ENCODE measurements at places on chromosomes 7 and 10.

GRCh38 chr10:133241501-133242205 is 4.0 kb downstream of the VENTX start:
- DNase-seq = peak; percentile 29

- DNase-seq = no peak
Observed at GRCh38 chr7:6475433-6476186, 27.9 kb upstream of the DAGLB start.

DNA sequence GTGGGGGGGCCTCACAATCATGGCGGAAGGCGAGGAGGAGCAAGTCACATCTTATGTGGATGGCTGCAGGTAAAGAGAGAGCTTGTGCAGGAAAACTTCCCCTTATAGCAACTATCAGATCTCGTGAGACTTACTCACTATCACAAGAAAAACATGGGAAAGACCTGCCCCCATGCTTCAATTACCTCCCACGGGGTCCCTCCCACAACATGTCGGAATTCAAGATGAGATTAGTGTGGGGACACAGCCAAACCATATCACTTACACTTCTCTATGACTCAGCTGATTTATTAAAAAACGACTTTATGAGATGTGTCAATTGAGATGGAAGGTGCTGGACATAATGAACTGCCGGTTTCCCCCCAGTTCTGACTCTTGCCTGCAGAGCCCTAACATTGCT is 23.8 kb upstream of the CHN2 start:
- DNase-seq = no peak

DNA sequence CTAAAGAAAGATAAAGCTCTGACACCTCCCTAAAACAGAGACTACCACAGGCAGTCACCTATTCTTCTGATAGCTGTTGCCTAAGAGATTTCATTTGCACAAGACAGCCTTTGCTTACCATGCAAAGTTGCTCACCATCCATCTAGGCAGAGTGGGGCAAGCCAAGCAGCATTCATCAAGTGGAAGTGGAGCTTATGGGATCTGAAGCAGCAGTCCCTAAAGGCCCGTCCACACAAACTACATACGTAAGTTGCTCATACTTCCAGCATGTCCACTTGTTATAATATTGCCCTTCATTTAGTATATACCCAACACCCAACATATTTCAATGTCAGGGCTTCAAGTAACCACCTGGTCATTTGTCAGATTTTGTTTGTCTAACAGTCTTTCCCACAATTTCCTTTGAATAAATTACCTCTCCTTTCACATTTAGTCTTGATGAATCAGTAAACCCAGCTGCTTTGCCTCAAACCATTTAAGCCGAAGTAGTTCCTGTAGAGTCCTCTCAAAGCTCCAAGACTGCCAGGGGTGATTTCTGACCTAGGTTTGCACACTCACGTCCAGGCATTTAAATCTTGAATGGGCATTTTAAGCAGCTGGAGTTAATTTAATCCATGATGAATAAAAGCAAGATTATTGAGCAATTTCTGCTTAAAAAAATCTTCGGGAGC is 67.9 kb downstream of the ATAD1 start:
- no peak for DNase-seq

DNA sequence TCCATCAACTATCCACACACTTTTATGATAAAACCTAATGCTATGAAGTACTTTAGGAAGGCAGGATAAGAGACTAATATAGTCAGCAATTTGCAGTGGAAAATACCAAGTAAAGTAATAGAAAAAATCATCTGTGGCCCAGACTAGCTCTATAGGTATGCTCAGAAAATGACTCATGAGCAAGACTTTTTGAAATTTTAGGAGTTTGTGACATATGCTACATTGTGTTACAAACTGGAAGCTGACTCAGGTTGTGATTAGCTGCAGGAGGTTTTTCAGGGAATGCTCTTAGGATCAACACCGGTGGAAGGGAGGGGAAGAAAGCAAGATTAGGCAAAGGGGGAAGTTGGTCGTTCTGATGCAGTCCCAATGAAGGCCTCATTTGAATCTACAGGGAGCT is 56.1 kb downstream of the FEZF1 start:
- DNase-seq = no peak

DNA sequence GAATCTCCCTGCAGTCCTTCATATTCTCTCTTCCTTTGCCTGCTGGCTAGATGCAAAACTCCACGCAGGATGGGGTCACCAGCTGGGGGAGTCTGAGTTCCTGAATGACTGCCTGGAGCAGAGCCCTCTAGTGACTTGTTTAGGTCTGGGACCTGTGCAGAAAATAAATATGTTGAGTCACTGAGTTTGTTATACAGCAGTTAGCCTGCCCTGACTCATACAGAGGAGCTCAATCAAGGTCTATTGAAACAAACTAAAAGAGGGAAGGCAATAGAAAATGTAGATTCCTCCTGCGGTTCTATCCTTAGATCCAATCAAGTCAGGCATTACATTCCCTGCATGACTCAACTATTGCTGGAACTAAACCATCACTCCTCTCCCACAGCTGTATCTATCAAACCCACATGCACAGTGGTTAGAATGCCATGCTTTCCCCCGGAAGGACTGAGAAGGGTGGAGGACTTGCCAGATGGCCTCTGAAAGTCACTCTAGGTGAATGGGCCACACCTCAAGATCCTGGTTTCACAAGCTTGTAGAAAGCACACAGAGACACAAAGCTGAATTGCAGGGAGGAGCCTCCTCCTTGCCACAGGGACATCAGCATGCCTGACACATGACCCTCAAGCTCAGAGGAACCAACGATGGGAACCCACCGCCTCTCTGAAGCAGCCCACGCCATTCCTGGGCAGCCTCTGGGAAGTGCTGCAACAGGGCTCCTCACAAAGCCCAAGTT is 73.9 kb downstream of the SH3PXD2A start:
- no peak for DNase-seq

DNA sequence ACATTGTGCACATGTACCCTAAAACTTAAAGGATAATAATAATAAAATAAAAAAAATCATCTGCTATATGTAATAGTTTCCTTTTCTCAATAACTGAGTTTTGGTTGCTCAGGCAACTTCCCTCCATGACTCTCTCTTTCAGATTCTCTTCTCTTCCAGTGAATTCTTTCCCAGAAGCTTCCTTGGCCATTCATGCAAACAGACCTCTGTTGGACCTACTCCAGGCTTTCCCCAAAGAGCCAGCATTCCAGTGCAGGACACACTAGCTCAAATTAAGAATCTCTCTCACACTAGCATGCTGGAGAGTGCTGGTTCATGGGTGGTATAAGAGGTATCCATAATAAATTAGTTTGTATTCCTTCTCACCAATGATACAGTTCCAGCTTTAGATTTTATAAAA is 31.0 kb upstream of the ZEB1 start:
- no peak for DNase-seq

GRCh38 chr7:117682681-117683385 is 190.4 kb downstream of the CTTNBP2 start:
- DNase-seq = no peak
